Spleen (tissue), 13 donors: ENCODE measurements at places on chromosomes 5 and 9. TPM values are rescaled to one million over a fixed set of nuclear protein-coding genes. Genes with fewer than 3 reads are reported as not detected.

DNA sequence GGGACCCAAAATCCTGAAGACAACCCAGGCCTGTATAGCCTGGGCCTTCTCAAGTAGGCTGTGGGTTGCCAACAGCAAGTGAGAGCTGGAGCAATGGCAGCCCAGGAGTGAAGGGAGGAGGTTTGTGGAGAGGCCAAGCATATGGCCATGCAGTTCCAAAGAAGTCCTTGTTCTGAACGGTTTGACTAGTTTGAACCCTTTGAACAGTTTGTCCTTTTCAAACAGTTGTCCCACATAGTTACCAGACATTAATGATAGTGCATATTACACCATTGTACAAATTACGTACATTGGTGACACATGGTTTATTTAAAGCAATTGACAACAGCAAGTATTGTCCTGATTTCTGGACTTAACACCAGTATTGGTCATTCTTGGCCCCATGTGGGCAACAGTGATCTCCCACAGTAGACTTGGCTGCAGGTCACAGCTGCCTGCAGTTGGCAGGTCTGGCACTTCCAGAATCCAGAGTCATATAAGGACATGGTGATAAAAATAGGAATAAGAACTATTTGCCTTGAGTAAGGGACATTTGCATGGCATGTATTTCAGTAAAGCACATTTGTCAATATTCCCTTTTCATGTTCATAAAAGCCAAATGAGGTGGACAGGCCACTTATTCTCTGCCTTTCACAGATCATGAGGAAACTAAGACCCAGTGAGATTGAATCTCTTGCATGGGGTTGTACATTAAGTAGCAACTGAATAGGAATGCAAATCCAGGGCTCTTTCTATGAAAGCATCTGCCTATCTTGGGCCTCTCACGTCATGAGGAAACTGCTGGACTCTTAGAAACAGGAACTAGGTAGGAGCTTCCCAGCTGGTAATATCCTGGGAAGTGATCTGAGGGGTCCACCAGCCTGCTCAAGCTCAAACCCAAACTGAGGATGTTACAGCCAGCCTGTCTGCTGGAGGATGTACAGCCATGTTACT, 30.3 kb downstream of the SLC25A48 start:
- H3K27ac ChIP-seq = no peak overlapping the region
- no peaks in the 10 kb centered on the region for H3K4me1 ChIP-seq
- no peaks in the 10 kb centered on the region for H3K36me3 ChIP-seq
- no peak for DNase-seq
- H3K4me3 ChIP-seq = no peak overlapping the region

Gene SPATA31E1
- not detected for total RNA-seq

Gene LRRC19
- not detected for total RNA-seq

Gene SPINK6
- not detected for total RNA-seq

- no peak overlapping the region for H3K4me3 ChIP-seq
- H3K27me3 ChIP-seq = no peaks in the 10 kb centered on the region
- no peak for DNase-seq
- H3K4me1 ChIP-seq = peaks cover 5% of the 10 kb centered on the region
Measured at GRCh38 chr5:14250748-14251701, 107.9 kb downstream of the TRIO start.

GRCh38 chr9:129102791-129103594, 7.6 kb downstream of the CRAT start:
- H3K4me1 ChIP-seq = no peaks in the 10 kb centered on the region
- H3K36me3 ChIP-seq = peaks cover 4% of the 10 kb centered on the region
- DNase-seq = no peak
- no peaks in the 10 kb centered on the region for H3K27me3 ChIP-seq

DNA sequence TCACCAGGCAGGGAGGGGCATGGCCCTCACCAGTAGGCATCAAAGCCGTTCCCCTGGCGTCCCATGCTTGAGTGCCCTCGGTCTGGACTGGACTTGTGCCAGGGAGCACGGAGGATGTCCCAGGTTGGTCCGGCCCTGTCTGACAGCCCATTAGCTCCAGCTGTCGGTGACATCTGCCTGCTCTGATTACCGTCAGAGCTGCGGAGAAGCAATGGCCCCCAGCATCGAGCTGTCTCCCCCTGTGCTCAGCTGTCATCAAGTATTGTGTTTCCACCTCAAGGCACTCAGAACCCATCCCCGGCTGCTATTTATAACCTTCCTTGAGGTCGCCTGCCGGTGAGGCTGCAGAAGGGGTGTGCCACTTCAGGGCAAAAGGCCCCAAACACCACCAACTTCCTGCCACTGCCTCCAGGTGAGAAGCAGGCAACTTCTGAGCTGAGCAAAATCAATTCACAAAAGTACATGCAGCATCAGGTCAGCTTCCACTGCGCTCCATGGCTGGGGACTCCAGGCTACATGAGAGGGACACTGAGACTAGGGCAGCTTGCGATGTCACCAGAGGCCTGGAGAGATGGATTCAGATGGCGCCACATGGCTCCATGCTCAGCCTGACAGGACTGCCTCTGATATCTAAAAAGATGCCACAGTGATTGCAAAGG, 142.7 kb downstream of the C5orf15 start:
- H3K36me3 ChIP-seq = no peaks in the 10 kb centered on the region
- peak; percentile 78 for DNase-seq
- H3K4me1 ChIP-seq = no peaks in the 10 kb centered on the region
- H3K27ac ChIP-seq = no peak overlapping the region
- H3K4me3 ChIP-seq = no peak overlapping the region
- H3K27me3 ChIP-seq = no peaks in the 10 kb centered on the region

Gene FUT7
- total RNA-seq = 5.9 TPM

Gene ZNF484
- 14.3 TPM for total RNA-seq

- H3K27ac ChIP-seq = no peak overlapping the region
- H3K4me1 ChIP-seq = no peaks in the 10 kb centered on the region
- no peaks in the 10 kb centered on the region for H3K27me3 ChIP-seq
- H3K4me3 ChIP-seq = no peak overlapping the region
- DNase-seq = no peak
Measured at GRCh38 chr5:128053291-128053954, 30.1 kb upstream of the SLC12A2 start.

Gene PCDHGA5
- total RNA-seq = 2.2 TPM

- no peaks in the 10 kb centered on the region for H3K27me3 ChIP-seq
- no peak for DNase-seq
- H3K4me3 ChIP-seq = no peak overlapping the region
- H3K36me3 ChIP-seq = no peaks in the 10 kb centered on the region
- H3K4me1 ChIP-seq = peaks cover 37% of the 10 kb centered on the region
- H3K27ac ChIP-seq = peak overlapping the region; percentile 77
Measured at GRCh38 chr9:76562511-76562911, 103.5 kb downstream of the GCNT1 start.

Gene GPR151
- not detected for total RNA-seq

Gene ABO
- 2.7 TPM for total RNA-seq

DNA sequence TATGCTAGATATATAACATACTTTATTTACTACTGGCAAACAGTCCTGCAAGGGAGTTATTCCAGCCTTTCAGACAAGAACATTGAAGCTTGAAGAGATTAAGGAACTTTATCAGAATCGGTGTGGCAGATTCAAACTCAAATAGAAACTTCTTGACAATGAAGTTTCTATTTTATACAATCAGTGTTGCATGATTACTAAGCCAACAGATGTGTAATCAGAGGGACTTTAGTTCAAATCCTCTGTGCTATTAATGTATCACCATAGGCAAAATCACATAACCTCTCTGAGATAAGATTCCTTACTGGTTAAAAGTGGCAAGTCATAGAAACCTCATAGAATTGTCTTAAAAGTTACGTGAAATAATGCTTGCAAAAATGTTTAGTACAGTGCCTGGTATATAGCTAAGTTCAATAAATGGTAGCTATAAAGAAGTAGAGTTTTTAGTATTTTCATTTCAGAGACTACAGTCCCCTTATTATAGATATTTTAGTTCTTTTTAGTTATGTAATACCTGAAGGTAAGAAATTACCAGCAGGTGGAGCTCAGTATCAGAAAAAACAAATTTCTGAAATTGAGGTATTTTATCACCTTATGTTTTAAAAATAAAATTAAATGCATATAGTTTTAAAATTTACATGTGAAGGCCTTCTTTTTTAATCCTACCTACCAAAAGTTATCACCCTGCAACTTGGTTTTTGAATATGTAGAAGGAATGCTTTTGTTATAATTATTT, 172.1 kb downstream of the FER start:
- no peak overlapping the region for H3K27ac ChIP-seq
- no peaks in the 10 kb centered on the region for H3K27me3 ChIP-seq
- no peaks in the 10 kb centered on the region for H3K36me3 ChIP-seq
- DNase-seq = no peak
- no peaks in the 10 kb centered on the region for H3K4me1 ChIP-seq

DNA sequence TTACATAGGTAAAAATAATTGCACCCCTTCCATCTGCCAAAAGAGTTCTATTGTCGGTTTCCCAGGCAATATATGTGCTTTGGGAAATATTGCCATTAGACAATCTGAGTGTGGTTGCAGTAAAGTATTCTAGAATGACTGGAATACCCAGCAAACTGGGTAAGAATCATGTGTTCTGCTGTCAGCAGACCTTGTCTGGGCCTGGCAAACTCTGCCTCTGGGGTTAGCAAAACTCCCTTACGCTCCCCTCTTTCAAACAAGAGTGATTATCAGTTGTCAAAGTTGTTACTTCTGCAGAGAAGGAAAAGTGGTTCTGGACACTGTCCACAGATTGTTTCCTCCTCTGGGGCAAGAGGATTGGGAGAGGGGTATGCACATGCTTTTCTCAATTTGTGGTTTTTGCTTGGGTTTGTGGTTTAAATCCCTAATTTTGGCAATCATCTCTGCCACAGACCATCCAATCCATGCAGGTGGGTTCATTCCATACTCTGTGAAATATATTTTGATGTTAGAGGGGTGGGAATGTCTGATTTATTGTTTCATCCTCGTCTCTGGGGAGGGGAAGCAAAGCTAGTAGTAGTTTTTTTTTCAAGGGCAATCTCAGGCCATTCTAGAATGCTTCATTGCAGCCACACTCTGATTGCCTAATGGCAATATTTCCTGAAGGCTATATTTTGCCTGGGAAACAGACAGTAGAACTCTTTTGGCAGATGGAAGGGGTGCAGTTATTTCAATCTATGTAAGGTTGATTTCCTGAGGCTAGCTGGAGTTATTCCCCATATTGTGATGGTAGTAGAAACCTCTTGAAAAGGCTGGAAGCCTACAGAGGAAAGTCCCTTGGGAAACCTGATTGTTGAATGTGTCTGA, 24.0 kb upstream of the TNFSF15 start:
- H3K36me3 ChIP-seq = no peaks in the 10 kb centered on the region
- DNase-seq = no peak
- no peaks in the 10 kb centered on the region for H3K27me3 ChIP-seq
- no peaks in the 10 kb centered on the region for H3K4me1 ChIP-seq
- no peak overlapping the region for H3K4me3 ChIP-seq

Gene SMIM33
- not detected for total RNA-seq

GRCh38 chr9:115733318-115734110, 420.1 kb upstream of the PAPPA start:
- DNase-seq = no peak
- H3K4me3 ChIP-seq = no peak overlapping the region
- H3K27me3 ChIP-seq = no peaks in the 10 kb centered on the region
- H3K36me3 ChIP-seq = no peaks in the 10 kb centered on the region
- no peak overlapping the region for H3K27ac ChIP-seq
- H3K4me1 ChIP-seq = no peaks in the 10 kb centered on the region

- no peak overlapping the region for H3K4me3 ChIP-seq
- no peak for DNase-seq
- H3K4me1 ChIP-seq = no peaks in the 10 kb centered on the region
- no peaks in the 10 kb centered on the region for H3K27me3 ChIP-seq
- no peaks in the 10 kb centered on the region for H3K36me3 ChIP-seq
Measured at GRCh38 chr9:102354041-102354440, 615.6 kb upstream of the GRIN3A start.

DNA sequence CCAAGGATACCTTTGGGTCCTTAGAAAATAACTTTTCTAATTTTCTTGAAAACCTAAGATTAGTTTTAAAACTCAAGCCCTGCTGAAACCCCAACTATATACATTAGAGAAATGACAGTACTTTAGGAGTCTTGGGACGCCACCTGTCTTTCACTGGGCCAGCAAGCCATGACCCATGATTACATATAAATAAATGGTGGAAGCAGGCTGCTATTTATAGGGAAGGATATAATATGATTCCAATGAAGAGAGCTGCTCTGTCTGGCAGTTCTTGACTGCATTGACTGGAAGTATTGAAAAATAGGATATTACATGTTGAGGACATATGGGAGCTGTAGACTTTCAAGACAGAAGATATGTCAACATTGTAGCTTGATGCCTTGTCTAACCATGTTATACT, 7.3 kb downstream of the JMY start:
- DNase-seq = no peak
- H3K4me3 ChIP-seq = no peak overlapping the region
- H3K27me3 ChIP-seq = no peaks in the 10 kb centered on the region
- peaks cover 73% of the 10 kb centered on the region for H3K4me1 ChIP-seq
- H3K27ac ChIP-seq = no peak overlapping the region

Gene SLC1A3
- 41.1 TPM for total RNA-seq
